Lung (tissue), 17 donors: ENCODE measurements at places on chromosomes 6 and 20.

DNA sequence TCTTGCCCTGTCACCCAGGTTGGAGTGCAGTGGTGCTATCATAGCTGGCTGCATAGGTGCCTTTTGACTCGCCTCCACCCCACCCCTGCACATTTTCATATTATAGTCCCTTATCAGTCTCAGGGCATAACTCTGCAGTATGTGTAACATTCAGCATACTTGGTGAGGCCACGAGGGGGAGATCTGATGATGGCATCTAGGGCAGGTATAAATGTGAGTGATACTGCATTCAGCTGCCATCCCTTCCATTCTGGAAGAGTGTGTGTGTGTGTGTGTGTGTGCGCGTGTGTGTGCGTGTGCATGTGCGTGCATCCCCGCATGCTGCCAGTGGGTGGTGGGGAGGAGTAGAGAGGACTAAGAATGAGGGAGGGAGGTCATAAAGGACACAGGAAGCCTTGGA is 81.4 kb downstream of the JARID2 start:
- DNase-seq = no peak
- no peak overlapping the region for H3K27ac ChIP-seq
- H3K4me3 ChIP-seq = no peak overlapping the region
- H3K27me3 ChIP-seq = no peaks in the 10 kb centered on the region

- H3K4me1 ChIP-seq = no peaks in the 10 kb centered on the region
- no peaks in the 10 kb centered on the region for H3K27me3 ChIP-seq
- peaks cover 2% of the 10 kb centered on the region for H3K36me3 ChIP-seq
- H3K4me3 ChIP-seq = no peak overlapping the region
- no peak overlapping the region for H3K27ac ChIP-seq
These were observed 3.7 kb downstream of the ACOT8 start for GRCh38 chr20:45853484-45853883.

DNA sequence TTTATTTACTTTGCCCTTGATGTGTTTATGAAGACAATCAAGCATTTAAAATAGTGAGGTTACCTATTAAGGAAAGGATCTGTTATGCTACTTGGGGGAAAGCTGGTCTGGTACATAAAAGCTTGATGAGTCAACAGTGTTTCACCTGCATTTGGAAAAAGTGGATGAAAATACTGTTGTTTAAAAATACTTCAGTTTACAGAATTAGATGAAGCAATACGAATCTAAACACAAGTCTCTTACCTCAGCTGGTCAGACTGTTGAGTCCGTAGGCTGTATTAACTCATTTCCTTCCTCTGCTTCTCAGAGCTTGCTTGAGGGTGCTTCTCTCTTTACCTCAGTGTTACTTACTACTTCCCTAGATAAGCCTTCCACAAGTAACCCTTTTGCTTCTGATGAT is 36.1 kb downstream of the NKX2-4 start:
- H3K4me3 ChIP-seq = no peak overlapping the region
- no peak for DNase-seq
- H3K27me3 ChIP-seq = no peaks in the 10 kb centered on the region
- no peak overlapping the region for H3K27ac ChIP-seq
- H3K36me3 ChIP-seq = peaks cover 12% of the 10 kb centered on the region

DNA sequence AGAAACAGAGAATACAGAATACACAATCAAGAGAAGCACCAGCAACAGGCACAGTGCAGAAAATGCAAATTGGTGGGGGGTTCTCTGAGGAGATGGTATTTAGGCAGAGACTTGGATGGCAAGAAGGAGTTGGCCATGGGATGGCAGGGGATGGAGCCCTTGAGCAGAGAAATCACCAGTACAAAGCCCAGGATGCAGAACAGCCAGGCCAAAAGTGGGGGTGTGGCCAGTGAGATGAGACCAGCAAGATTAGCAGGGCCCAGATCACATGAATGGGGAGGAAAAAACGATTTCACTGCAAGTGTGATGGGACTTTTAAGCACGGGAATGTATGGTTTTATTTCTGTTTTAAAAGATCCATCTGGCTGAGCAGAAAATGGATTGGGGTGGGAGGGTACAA is 63.4 kb downstream of the TRAM2 start:
- H3K36me3 ChIP-seq = peaks cover 23% of the 10 kb centered on the region
- DNase-seq = no peak
- peaks cover 6% of the 10 kb centered on the region for H3K4me1 ChIP-seq
- H3K4me3 ChIP-seq = no peak overlapping the region

GRCh38 chr6:82957868-82958245 is 107.8 kb downstream of the UBE3D start:
- peak; percentile 72 for DNase-seq
- H3K4me1 ChIP-seq = no peaks in the 10 kb centered on the region
- peaks cover 6% of the 10 kb centered on the region for H3K36me3 ChIP-seq
- no peak overlapping the region for H3K27ac ChIP-seq
- no peaks in the 10 kb centered on the region for H3K27me3 ChIP-seq
